ENCODE measurements at places on chromosomes 7 and 10.
A peak's percentile ranks its signal among the peaks of the same experiment; 100 is the strongest.

- no peak for DNase-seq
Measured at GRCh38 chr10:4653160-4653559, 172.8 kb upstream of the AKR1E2 start.

GRCh38 chr10:76491216-76491615 is 1059.8 kb downstream of the LRMDA start:
- no peak for DNase-seq

GRCh38 chr7:141349338-141349737 is 201.9 kb upstream of the AGK start:
- no peak for DNase-seq

- no peak for DNase-seq
Measured at GRCh38 chr7:158263964-158264748, 323.5 kb downstream of the PTPRN2 start.

- DNase-seq = no peak
Measured at GRCh38 chr10:70564113-70564725, 38.3 kb downstream of the PRF1 start.

- no peak for DNase-seq
Measured at GRCh38 chr7:15584575-15584974, 22.8 kb upstream of the AGMO start.

- DNase-seq = no peak
Measured at GRCh38 chr10:36256166-36256565, 614.1 kb upstream of the FZD8 start.

DNA sequence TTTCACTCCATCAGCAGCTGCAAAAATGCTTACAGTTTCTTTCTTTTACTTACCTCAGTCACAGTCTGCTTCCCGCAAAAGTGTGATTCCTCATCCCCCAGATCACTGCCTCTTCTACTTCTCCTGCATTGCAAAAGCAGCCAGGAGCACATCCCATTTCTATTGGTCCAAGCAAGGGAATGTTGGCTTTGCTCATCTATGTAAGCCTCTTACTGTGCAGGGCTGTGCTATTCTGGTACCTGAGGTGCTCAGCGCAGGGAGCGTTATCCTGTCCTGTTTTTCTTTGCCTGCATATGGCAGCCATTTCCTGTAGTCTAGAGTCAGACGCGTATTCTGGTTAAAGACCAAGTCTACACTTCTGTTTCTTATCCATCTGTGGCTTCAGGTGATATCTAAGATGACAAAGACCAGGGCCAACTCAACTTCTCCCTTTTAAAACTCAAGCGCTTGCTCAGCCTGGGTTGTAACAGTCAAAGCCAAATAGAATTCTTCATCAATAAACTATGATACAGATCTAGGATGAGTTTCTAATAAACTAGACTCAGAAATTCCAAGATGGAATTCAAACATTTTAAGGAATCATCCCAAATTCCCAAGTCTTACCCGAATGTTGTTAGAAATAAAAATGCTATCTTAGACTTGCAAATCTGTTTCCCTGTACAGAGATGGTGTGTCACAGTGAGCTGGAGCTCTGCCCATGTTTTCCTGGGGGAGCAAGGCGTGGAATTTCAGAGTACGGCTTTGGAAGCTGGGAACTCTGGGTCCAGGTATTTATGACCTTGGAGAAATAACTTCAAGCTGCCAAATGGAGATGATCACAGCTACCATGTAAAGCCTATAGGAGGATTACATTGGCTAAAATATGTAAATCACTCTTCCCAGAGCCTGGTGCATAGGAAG is 6.1 kb upstream of the RBM17 start:
- no peak for DNase-seq

- DNase-seq = peak; percentile 41
Measured at GRCh38 chr10:114632869-114633715, 25.0 kb downstream of the ABLIM1 start.

DNA sequence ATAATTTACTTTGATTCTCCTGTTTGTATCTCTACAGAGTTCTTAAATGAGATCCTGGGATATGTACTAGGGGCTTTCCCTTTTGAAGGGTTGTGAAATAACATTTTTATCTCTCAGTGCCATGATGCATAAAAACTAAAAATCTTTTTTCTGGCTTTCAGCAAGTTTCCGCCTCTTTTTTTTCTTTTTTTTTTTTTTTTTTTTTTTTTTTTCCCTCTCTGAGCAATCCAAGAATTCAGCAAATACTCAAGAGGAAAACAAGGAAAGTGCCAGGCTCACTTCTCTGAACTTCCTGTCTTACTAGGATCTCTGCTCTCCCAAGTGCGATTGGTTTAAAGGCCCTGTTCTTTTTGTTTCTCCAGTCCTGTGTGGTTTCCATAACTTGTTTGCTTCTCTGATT is 79.9 kb downstream of the HYCC1 start:
- DNase-seq = no peak

DNA sequence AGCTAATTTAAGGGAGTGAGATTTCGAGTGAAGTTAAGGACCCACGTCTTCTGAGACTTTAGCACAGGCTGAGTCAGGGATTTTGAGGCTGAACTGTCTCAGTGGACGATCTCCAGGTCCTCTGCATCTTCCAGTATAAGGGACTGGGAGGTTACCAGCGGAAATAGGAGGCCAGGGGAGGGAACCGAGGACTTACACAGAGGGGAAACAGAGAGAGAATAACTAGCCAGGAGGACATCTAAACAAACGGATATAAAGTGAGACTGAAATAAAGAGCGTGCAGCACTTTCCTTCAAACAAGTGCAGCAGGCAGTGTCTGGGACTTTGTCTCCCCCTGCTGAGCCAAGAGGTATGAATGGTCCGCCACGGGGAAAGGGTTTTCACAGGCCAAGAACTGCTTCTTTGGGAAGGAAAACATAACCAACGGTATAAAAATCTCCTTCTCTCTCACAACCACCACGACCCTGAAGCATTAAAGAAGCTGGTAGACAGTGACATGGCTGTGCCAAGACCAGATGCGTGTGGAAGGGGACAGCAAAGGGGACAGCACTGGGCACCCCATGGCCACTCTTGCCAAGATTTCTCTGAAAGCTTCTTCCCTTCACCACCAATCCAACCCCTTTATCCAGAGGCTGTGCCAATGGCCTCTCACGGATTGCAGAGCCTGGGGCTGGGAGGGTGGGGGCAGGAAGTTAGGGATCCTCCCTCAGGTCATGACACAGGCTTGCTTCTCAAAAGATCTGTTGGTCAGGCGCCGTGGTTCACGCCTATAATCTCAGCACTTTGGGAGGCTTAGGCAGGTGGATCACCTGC is 72.0 kb downstream of the SLC37A3 start:
- peak; percentile 49 for DNase-seq

GRCh38 chr7:143914938-143915652 is 13.1 kb upstream of the TCAF1 start:
- no peak for DNase-seq

DNA sequence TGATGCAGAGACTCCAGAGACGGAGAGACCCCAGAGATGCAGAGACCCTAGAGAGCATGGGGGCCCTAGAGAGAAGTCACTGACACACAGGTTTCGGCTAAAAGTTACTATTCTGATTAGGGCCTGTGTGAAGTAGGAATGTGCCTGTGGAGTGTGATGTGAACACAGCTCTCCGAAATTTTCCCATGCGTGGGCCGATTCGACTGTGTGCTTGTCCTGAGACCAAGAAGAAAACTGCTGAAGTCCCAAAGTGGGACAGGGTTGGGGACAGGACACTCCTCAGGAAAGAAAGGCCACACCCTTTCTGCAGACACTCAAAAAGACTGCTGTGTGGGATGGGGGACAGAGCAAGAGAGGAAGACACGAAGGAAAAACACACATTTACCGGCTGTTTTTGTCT is 533.5 kb downstream of the PTPRN2 start:
- DNase-seq = no peak

DNA sequence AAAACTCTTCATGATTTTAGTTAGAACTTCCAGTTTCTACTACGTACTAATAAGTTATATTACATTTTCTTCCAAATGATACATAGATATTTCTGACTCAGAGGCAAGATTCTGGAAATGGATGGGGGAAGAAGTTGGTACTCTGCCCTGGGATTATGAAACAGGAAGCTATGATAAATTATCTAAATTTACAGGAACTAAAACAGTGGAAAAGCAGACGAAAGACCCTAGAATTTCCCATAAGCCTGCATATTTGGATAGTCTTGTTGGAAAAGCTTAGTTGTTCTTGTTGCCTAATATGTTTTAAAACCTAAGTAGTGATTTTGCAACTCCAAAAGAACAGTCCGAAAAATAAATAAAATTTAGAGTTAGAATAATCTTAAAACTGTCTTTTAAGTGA is 21.8 kb downstream of the CFAP69 start:
- DNase-seq = no peak

DNA sequence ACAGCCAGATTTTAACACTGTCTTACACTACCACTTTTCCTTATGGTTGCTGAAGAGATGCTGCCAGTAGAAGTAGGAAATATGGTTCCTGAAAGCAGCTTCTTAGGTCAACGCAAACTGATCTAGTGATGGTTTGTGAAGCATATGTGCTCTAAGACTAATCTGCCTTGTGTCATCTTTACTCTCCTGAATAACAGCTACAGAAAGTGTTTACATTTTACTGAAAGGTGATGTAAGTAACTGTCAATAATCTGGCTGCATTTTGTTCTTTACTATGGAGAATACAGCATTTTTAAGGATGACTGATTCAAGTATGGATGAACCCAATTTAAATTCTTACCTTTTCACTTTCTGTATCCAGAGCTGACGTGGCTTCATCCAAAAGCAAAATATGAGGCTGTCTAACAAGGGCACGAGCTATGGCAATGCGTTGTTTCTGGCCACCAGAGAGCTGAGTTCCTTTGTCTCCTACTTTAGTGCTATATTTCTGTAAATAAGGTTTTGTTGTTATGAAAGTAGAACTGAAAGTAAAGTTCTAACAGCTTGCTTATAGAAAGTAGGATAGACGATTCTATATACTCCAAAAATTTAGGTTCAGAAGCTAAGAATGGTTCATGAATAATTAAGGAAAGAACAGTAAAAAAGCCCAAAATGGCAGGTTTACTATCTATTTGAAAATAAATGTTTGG is 30.2 kb upstream of the ABCB4 start:
- no peak for DNase-seq

- DNase-seq = peak; percentile 51
Measured at GRCh38 chr7:105585850-105586500, 4.7 kb upstream of the EFCAB10 start.

Data from GM20000 (cell line).